Type B pancreatic cell (in vitro differentiated cells): ENCODE measurements at places on chromosomes 16 and 17. TPM values are rescaled to one million over a fixed set of nuclear protein-coding genes. Genes with fewer than 3 reads are reported as not detected.

The MT1G gene
- total RNA-seq, result 2.8 and 4.8 TPM in 2 replicates

The FOXF1 gene
- total RNA-seq, result 0.48 and 3.4 TPM in 2 replicates

The SPIRE2 gene
- 17.1 and 18.6 TPM in 2 replicates for total RNA-seq

The CACNG5 gene
- total RNA-seq, result 0.68 TPM in 1 of 2 replicates, not detected in the other

The TBC1D3 gene
- total RNA-seq, result not detected in 2 replicates

The APOH gene
- total RNA-seq, result 4.1 and 6.4 TPM in 2 replicates

The ENPP7 gene
- total RNA-seq, result 5.3 and 20.5 TPM in 2 replicates

The TBC1D3K gene
- total RNA-seq, result not detected in 2 replicates

The SCNN1G gene
- total RNA-seq, result 1.3 and 1.4 TPM in 2 replicates

DNA sequence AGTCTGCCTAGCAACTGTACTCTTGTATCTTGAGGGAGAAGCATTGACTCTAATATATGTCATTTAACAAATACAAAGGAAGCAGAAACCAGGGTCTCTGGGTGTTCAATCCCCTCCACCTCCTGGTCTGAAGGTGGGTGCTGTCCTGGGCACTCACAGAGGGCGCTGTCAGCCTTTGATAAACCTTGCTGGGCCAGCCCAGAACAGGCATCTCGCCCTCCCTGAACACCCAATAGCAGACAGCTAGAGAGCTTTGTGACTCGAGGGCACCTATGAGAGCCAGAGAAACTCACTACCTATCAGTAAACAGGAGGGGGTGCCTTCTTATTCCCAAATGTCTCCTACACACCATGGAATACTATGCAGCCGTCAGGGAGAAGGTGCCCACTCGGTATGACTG lies 6.4 kb upstream of the PIPOX start:
- H3K4me3 ChIP-seq, result no peak overlapping the region
- peaks cover 12% of the 10 kb centered on the region for H3K4me1 ChIP-seq
- peaks cover 39% of the 10 kb centered on the region for H3K27me3 ChIP-seq
- no peak overlapping the region for H3K27ac ChIP-seq

DNA sequence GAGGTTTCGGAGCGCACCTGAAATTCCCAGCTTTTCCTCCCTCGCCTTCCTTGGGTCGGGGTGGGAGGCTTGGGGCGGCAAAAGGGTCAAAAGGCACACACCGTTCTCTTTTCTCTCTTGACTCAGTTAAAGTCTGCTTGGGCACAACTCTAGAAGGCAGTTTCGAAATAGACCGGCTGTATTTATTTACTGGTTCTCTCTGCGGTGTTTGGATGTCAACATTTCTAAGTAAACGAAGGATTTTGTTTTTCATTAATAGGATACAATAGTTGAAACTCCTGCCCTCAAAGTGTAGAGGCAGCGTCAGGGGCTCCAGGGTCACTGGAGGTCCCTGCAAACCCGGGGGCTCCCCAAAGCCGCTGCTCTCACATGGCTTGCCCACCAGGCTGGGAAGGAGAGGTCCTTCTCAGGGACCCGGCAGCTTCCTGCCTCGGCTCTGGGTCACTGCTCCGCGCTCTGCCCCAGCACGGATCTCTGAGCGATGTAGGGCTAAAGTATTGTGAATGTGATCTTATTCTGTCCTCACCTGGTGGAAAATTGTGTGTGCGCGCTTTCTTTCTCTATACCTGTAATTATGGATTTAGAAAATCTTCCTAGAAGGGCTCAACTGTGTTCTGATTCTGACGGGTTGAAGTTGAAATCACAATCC lies 952 bp downstream of the BMERB1 start:
- no peaks in the 10 kb centered on the region for H3K36me3 ChIP-seq
- no peak for DNase-seq
- H3K27ac ChIP-seq, result no peak overlapping the region
- H3K4me1 ChIP-seq, result peaks cover 14% of the 10 kb centered on the region

DNA sequence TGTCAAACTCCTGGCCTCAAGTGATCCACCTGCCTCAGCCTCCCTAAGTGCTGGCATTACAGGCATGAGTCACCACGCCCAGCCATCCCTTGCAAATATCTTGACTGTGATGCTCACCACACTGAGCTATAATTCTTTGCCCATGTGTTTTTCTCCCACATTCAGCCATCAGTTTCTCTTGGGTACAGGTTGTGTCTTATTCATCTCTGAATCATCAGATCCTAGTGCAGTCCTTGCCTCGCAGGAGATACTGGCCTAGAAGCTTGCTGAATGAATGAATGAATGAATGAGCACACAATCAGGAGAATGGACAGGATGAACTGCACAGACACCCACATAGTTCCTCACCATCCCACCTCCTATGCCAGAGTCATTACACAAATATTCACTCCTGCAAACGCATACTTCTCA lies 24.4 kb upstream of the ETV4 start:
- no peak overlapping the region for H3K27ac ChIP-seq
- no peaks in the 10 kb centered on the region for H3K36me3 ChIP-seq
- no peak overlapping the region for H3K4me3 ChIP-seq
- DNase-seq, result no peak
- H3K27me3 ChIP-seq, result no peaks in the 10 kb centered on the region

GRCh38 chr17:27878776-27879562 lies 14.2 kb downstream of the LYRM9 start:
- no peaks in the 10 kb centered on the region for H3K36me3 ChIP-seq
- H3K27ac ChIP-seq, result no peak overlapping the region
- DNase-seq, result no peak
- H3K4me1 ChIP-seq, result peaks cover 11% of the 10 kb centered on the region
- H3K4me3 ChIP-seq, result no peak overlapping the region
- H3K27me3 ChIP-seq, result no peaks in the 10 kb centered on the region

DNA sequence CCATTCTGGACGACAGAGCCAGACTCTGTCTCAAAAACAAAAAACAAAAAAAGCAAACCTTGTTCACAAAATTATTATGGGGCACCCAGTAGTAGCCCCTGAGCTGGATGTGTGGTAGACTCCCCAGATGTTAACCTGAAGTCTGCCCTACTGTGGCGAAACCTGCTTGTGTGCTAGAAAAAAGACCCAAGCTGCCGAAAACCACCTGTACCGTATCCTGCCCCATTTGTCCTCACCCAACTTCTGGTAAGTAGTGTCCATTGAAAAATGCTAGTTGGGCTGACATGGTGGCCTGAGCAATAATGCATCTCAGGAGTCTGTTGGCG lies 9.1 kb downstream of the RMI2 start:
- no peaks in the 10 kb centered on the region for H3K27me3 ChIP-seq
- H3K4me3 ChIP-seq, result no peak overlapping the region
- H3K27ac ChIP-seq, result no peak overlapping the region
- peaks cover 12% of the 10 kb centered on the region for H3K36me3 ChIP-seq

- no peak for DNase-seq
- H3K4me3 ChIP-seq, result no peak overlapping the region
- H3K27ac ChIP-seq, result no peak overlapping the region
- H3K27me3 ChIP-seq, result peaks cover 9% of the 10 kb centered on the region
- no peaks in the 10 kb centered on the region for H3K36me3 ChIP-seq
- no peaks in the 10 kb centered on the region for H3K4me1 ChIP-seq
Measured at GRCh38 chr16:82082543-82083244, 47.6 kb downstream of the HSD17B2 start.

DNA sequence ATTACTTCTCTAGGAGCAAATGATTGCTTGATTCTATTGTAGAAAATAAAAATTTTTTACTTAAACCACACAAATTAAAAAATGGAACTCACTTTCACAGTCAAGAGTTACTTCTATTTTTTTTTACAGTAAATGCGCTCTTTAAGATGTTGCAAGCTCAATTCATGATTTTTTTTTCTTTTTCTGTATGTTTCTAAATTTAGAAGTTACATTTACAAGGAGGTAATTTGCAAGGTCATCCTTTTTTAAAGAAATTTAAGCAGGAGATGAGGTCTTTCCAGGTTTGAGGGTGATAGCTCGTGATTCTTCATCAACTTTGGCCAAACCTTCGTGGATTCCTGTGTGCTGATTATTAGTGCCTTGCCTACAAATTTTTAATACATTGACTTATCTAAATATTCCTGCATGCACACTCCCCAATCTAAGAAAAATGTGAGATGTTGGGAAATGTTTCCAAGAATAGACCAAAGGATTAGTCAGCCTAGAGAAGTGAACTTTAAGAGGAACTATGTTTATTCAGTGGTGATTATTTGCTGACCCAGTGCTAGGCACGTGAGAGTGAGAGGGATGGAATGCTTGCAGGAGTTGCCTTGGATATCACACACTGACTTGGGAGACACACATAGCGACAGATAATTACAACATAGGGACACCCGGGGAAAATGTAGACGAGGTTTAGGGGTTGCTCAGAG lies 429.8 kb downstream of the MAF start:
- peaks cover 2% of the 10 kb centered on the region for H3K27me3 ChIP-seq
- no peak for DNase-seq
- peaks cover 15% of the 10 kb centered on the region for H3K4me1 ChIP-seq
- no peak overlapping the region for H3K4me3 ChIP-seq
- no peak overlapping the region for H3K27ac ChIP-seq
- H3K36me3 ChIP-seq, result no peaks in the 10 kb centered on the region

DNA sequence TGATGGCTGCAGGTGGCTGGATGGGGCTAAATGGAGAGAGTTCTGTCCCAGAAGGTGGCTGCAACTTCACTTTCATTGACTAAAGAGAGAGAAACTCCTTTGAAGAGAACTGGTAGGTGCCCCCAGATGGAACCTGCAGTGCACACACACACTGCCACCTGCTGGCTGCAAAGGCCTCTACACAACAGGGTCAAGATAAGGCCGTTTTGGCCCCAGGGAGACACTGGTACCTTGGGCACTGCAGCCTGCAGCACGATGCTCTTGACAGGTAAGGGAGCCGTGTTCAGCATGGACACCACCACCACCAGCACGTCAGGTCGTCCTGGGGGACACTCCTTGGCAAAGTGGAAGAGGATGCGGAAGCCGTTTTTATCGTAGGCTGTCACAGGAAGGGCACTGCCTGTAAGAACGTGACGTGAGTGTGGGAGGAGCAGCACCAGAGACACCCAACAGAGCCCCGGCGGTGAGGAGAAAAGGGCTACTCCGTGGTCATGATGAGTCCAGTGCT lies 22.7 kb downstream of the GGA3 start:
- H3K4me3 ChIP-seq, result peak overlapping the region; percentile 35
- no peaks in the 10 kb centered on the region for H3K27me3 ChIP-seq
- peak overlapping the region; percentile 89 for H3K27ac ChIP-seq
- DNase-seq, result no peak

GRCh38 chr17:26731005-26731921 lies 562.7 kb upstream of the WSB1 start:
- H3K36me3 ChIP-seq, result peaks cover 4% of the 10 kb centered on the region
- H3K4me3 ChIP-seq, result no peak overlapping the region
- DNase-seq, result peak; percentile 68

DNA sequence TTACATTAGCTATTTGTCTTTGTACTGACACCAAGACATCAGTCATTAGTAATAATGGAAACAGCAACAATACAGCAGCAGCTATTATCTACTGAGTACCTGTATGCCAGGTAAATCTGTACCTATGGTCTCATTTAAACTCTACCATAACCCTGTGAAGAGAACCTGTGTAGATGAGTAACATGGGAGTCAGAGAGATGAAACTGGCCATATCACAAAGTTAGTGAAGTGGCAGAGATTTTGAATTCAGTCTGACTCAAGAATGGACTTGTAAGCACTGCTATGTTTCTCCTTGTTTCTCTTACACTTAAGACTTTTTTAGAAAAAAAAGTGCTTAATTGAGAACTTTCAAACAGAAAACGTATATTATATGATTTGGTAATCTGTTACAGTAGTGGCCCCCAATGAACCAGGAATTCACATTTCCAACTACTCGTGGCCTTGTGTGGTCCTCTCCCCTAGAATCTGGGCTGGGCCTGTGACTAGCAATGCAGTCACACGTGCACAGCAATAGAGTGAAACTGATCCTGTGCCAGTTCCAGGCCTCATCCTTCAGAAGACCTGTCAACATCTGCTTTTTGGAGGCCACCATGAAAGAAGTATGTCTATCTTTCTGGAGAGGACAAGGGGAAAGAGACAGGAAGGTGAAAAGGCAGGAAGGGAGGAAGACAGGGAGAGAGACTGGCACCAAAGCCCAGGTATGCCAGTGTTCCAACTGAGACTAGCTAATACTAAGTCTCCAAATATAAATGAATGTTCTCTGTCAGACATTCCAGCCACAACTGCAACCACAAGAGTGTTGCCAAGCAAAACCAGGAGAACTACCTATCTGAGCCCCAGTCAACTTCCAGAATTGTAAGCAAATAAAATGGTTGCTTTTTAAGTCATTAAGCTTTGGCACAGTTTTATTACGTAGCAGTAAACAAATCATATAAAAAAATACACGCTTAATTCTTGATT lies 12.0 kb downstream of the CRLF3 start:
- H3K27ac ChIP-seq, result no peak overlapping the region
- no peak for DNase-seq
- no peaks in the 10 kb centered on the region for H3K27me3 ChIP-seq
- H3K4me3 ChIP-seq, result no peak overlapping the region
- peaks cover 6% of the 10 kb centered on the region for H3K4me1 ChIP-seq

DNA sequence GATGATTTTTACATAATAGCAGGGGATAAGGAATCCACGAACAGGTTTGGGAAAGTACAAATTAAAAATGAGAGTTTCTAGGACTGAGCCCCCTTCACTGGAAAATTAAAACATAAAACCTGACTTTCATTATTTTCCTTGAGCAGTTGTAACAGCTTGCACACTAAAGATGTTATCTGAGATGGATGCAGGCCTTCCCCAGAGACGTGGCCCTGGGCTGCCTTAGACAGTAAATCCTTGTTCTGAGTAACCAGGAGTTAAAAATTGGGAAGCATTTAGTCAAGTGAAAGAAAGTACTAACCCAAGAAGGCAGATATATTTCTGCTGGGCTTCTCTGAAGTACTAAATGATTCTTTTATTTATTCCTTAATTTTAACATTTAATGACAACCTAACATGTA lies 432.2 kb upstream of the KIF2B start:
- H3K27me3 ChIP-seq, result no peaks in the 10 kb centered on the region
- H3K4me1 ChIP-seq, result peaks cover 9% of the 10 kb centered on the region
- H3K4me3 ChIP-seq, result no peak overlapping the region
- DNase-seq, result no peak
- H3K27ac ChIP-seq, result no peak overlapping the region
- no peaks in the 10 kb centered on the region for H3K36me3 ChIP-seq

GRCh38 chr16:249431-249830 lies 14.8 kb downstream of the FAM234A start:
- no peak overlapping the region for H3K4me3 ChIP-seq
- H3K4me1 ChIP-seq, result peaks cover 9% of the 10 kb centered on the region
- H3K27me3 ChIP-seq, result no peaks in the 10 kb centered on the region
- peaks cover 7% of the 10 kb centered on the region for H3K36me3 ChIP-seq
- H3K27ac ChIP-seq, result no peak overlapping the region

DNA sequence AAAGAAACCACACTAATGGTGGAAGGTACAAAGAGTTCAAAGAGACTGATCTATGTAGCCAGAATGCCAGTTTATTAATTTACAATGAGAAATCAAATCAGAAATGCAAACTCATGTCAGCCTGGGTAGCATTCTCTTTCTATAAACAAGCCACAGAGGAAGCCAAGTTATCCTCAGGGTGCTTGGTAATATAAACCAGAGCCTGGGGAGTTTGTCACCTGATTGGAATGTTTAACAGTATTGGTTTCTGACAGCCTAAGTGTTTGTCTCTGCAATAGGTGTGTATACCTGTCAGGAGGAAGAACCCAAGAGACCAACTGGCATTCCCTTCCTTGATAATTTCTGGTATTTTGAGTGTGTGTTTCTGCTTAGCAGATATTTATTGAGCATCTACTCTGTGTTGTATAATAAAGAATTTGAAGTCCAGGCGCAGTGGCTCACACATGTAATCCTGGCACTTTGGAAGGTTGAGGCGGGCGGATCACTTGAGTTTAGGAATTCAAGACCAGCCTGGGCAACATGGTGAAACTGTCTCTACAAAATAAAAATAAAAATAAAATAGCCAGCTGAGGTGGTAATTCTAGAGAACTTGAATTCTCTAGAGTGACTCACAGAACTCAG lies 3.1 kb upstream of the C17orf58 start:
- no peak for DNase-seq
- peaks cover 24% of the 10 kb centered on the region for H3K4me1 ChIP-seq
- peaks cover 21% of the 10 kb centered on the region for H3K27me3 ChIP-seq
- no peaks in the 10 kb centered on the region for H3K36me3 ChIP-seq
